ENCODE measurements at places on chromosomes 16 and 17.
A peak's percentile ranks its signal among the peaks of the same experiment; 100 is the strongest.

GRCh38 chr16:14600164-14600563 lies 29.9 kb downstream of the PARN start:
- H3K4me1 ChIP-seq = no peaks in the 10 kb centered on the region
- no peak overlapping the region for H3K27ac ChIP-seq
- DNase-seq = peak; percentile 24
- H3K4me3 ChIP-seq = no peak overlapping the region
- H3K36me3 ChIP-seq = peaks cover 9% of the 10 kb centered on the region

DNA sequence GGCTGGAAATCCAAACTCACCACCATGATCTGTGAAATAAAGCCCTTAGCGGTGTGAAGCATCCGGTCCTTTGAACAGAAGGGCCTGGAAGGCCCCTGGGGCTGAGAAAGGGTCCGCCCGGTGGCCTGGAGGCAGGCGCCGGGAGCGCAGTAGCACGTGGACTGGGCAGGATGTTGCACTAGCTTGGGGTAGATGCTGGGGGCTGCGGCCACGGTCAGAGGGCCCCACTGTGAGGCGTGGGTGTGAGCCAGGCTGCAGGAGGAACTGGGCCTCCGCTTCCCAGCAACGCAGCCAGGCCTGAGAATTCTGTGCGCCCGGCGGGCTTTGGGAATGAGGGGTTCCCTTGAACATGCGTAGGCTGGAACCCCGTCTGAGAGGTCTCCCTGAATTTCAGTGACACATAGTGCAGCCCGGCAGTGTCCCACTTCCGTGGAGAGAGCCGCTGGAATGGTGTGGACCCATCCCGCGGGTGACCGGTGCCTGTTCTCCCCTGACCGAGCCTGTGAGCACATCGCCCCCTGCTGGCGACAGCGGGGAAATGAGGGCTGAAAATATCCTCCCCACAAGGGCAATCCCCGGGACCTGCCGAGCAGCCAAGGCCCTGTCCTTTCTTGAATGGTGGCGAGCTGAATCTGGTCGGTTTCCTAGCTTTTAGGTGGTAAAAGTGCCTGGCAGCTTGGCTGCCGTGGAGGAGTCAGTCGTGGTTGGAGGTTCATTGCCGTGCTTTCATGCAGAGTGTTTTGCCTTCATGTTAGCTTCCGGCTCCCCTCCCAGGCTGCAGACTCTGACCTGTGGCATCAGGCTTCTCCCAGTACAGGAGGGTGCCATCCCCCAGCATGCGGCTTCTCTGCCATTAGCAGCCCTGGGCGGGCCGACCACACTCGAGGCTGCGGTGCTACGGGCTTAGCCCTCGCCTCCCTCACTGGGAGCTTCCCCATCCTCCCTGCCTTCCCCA lies 43.8 kb downstream of the DNAJA2 start:
- no peak overlapping the region for H3K4me3 ChIP-seq
- H3K27me3 ChIP-seq = no peaks in the 10 kb centered on the region
- H3K4me1 ChIP-seq = no peaks in the 10 kb centered on the region

- peak overlapping the region; percentile 96 for H3K27ac ChIP-seq
- H3K36me3 ChIP-seq = no peaks in the 10 kb centered on the region
- H3K4me1 ChIP-seq = peaks cover 56% of the 10 kb centered on the region
- H3K27me3 ChIP-seq = no peaks in the 10 kb centered on the region
- H3K4me3 ChIP-seq = no peak overlapping the region
Measured at GRCh38 chr16:84829168-84829965, 9.6 kb downstream of the CRISPLD2 start.

- no peak overlapping the region for H3K4me3 ChIP-seq
- H3K27ac ChIP-seq = no peak overlapping the region
- no peak for DNase-seq
- H3K36me3 ChIP-seq = no peaks in the 10 kb centered on the region
- no peaks in the 10 kb centered on the region for H3K27me3 ChIP-seq
Measured at GRCh38 chr16:87140211-87141200, 176.7 kb downstream of the C16orf95 start.

GRCh38 chr17:81121841-81122733 lies 43.2 kb upstream of the PVALEF start:
- H3K4me3 ChIP-seq = no peak overlapping the region
- H3K27me3 ChIP-seq = no peaks in the 10 kb centered on the region
- H3K27ac ChIP-seq = no peak overlapping the region
- no peak for DNase-seq

- no peaks in the 10 kb centered on the region for H3K4me1 ChIP-seq
- no peak overlapping the region for H3K27ac ChIP-seq
- H3K27me3 ChIP-seq = no peaks in the 10 kb centered on the region
- H3K36me3 ChIP-seq = no peaks in the 10 kb centered on the region
- no peak overlapping the region for H3K4me3 ChIP-seq
Measured at GRCh38 chr17:77214743-77215142, 74.0 kb downstream of the SEC14L1 start.

DNA sequence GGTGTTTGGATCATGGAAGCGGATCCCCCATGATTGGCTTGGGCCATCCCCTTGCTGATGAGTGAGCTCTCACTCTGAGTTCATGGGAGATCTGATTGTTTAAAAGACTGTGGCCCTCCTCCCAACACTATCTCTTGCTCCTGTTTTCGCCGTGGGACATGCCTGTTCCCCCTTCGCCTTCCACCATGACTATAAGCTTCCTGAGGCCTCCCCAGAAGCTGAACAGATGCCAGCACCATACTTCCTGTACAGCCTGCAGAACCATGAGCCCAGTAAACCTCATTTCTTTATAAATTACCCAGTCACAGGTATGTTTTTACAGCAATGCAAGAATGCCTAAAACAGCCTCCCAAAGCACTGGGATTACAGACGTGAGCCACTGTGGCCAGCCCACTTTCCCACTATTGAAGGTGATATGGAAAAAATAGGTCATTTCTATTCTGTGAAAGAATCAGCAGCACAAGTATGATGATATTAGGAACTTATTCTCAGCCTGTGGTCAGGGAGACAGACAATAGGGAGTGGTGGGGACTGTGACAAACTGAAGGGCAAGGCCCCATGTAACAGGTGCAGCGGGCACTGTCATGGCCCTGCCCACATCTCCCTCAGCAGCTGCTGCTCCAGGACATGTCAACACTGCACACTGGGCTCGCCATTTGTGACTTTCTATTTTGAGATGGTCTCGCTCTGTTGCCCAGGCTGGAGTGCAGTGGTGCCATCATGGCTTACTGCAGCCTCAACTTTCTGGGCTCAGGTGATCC lies 33.7 kb upstream of the LITAF start:
- H3K36me3 ChIP-seq = no peaks in the 10 kb centered on the region
- H3K27ac ChIP-seq = no peak overlapping the region
- H3K4me3 ChIP-seq = no peak overlapping the region
- H3K27me3 ChIP-seq = no peaks in the 10 kb centered on the region

- no peak for DNase-seq
- no peaks in the 10 kb centered on the region for H3K4me1 ChIP-seq
- no peaks in the 10 kb centered on the region for H3K27me3 ChIP-seq
- no peak overlapping the region for H3K27ac ChIP-seq
- H3K4me3 ChIP-seq = no peak overlapping the region
Measured at GRCh38 chr16:21056396-21056795, 94.2 kb downstream of the DNAH3 start.

GRCh38 chr17:74639704-74640151 lies 16.2 kb upstream of the CD300E start:
- H3K27me3 ChIP-seq = peaks cover 8% of the 10 kb centered on the region
- no peak overlapping the region for H3K27ac ChIP-seq
- H3K4me3 ChIP-seq = no peak overlapping the region
- H3K36me3 ChIP-seq = no peaks in the 10 kb centered on the region
- no peak for DNase-seq

DNA sequence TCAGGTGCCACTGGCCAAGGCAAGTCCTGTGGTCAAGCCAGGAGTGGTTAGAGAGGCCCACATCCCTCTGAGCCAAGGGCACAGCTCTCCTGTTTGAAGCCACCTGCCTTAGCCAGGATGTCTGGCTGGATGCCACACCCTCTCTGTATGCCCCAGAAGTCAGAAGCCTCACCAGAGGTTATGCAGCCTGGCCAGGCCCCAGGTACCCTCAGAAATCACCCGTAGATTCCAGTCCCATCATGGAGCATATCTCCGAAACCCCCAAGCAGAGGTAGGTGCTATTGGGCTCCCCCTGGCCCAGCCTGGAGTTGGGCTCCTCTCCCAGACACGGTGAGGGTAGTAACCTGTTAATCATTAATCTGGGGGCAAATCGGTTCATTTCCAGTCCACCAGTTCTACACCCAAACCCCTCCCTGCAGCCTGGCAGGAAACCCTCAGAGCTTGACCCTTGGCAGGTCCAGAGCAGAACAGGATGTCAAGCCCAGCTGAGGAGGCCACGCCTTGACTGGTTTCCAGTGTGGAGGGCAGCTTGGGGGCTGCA lies 60.6 kb upstream of the TMEM97 start:
- no peaks in the 10 kb centered on the region for H3K36me3 ChIP-seq
- no peak overlapping the region for H3K27ac ChIP-seq
- DNase-seq = no peak
- H3K4me1 ChIP-seq = no peaks in the 10 kb centered on the region

- H3K27me3 ChIP-seq = no peaks in the 10 kb centered on the region
- peak overlapping the region; percentile 89 for H3K27ac ChIP-seq
- no peak overlapping the region for H3K4me3 ChIP-seq
- no peaks in the 10 kb centered on the region for H3K36me3 ChIP-seq
- no peak for DNase-seq
Measured at GRCh38 chr17:57442914-57443571, 186.7 kb downstream of the MSI2 start.

- no peaks in the 10 kb centered on the region for H3K4me1 ChIP-seq
- no peak overlapping the region for H3K4me3 ChIP-seq
- DNase-seq = peak; percentile 20
- no peak overlapping the region for H3K27ac ChIP-seq
Measured at GRCh38 chr16:17339764-17340541, 130.8 kb downstream of the XYLT1 start.

GRCh38 chr16:17275076-17276009 lies 195.4 kb downstream of the XYLT1 start:
- peak overlapping the region; percentile 96 for H3K27ac ChIP-seq
- no peak overlapping the region for H3K4me3 ChIP-seq
- H3K4me1 ChIP-seq = peaks cover 36% of the 10 kb centered on the region
- DNase-seq = peak; percentile 85
- no peaks in the 10 kb centered on the region for H3K36me3 ChIP-seq

DNA sequence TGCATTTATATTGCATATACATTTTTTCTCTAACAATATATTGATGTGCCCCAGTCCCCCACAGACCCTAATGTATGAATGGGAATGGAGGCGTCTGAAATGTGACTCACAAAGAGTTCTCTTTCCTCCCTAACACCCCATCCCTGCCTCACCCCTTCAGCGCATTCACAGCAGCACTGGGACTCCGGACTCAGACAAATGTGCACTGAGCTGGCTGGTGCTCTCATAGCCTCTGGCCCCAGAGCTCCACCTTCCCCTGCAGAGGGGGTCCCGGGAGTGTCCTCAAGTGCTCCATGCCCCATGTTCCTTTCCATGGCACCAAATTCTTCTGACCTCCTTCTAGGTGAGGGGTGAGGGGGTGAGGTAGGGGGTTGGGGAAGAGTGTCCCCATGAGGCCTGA lies 20.6 kb downstream of the NPTX1 start:
- DNase-seq = no peak
- H3K4me3 ChIP-seq = no peak overlapping the region
- no peaks in the 10 kb centered on the region for H3K36me3 ChIP-seq
- H3K4me1 ChIP-seq = peaks cover 17% of the 10 kb centered on the region

- H3K27me3 ChIP-seq = no peaks in the 10 kb centered on the region
- H3K4me1 ChIP-seq = no peaks in the 10 kb centered on the region
- H3K36me3 ChIP-seq = no peaks in the 10 kb centered on the region
- H3K27ac ChIP-seq = no peak overlapping the region
Measured at GRCh38 chr17:72646176-72646575, 446.3 kb downstream of the SLC39A11 start.

DNA sequence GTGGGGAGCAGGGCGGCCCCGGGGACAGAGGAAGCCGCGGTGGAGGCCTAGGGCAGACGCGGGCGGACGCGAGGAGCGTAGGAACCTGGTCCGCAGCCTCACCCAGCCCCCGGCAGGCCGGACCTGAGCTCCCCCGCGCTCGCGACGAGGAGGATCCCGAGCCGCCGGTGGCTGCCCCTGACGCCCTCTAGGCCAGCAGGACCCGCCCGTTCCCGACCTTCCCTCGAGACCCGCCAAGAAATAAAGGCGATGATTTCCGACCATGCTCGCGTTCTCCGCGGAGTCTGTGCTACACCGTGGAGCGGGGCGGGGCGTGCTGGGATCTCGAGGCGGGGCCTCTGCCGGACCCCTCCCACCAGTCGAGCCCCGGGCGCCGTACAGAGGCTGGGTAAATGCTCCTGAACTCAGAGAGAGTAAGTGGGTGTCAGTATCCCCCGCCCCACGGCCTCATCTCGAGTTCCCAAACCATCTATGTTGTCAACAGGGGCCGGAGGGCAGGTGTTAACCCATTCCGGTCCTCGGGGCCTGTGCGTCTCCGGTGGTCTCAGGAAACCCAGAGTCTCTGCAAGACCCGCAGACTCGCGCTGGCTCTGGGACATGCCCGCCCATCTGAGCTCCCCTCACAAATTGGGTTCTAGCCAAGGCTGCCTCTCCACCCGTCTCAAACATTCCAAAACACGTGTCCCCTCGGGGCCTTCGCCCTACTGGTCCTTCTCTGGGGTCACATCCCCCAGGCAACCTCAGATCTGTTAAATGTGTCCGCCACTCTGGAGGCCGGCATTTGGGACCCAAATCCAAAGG lies 13.7 kb downstream of the SYCE1L start:
- no peaks in the 10 kb centered on the region for H3K36me3 ChIP-seq
- H3K27ac ChIP-seq = peak overlapping the region; percentile 95
- H3K4me3 ChIP-seq = peak overlapping the region; percentile 88
- no peaks in the 10 kb centered on the region for H3K27me3 ChIP-seq
- H3K4me1 ChIP-seq = no peaks in the 10 kb centered on the region

DNA sequence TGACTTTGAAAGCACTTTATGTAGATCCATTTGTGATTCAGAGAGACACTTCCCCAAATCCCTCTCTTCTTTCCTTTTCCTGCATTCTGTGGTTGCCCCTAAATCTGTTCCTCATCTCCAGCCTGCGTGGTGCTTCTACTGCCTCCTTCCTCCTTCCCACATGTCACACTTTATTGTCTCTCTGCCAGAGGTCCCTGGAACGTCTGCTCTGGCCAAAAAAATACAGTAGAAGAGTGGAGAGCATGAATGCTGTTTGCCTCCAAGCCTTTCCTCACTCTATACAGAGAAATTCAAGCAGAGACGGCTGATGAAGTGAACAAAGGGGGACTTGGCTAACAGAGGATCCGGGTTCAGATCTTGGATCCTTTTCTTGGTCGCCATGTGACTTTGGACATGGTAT lies 22.8 kb upstream of the IRX3 start:
- H3K36me3 ChIP-seq = no peaks in the 10 kb centered on the region
- peaks cover 5% of the 10 kb centered on the region for H3K27me3 ChIP-seq
- DNase-seq = no peak
- H3K4me1 ChIP-seq = no peaks in the 10 kb centered on the region
- no peak overlapping the region for H3K4me3 ChIP-seq

All from hepatocyte (in vitro differentiated cells).